ENCODE measurements at places on chromosomes 3 and 15.

DNA sequence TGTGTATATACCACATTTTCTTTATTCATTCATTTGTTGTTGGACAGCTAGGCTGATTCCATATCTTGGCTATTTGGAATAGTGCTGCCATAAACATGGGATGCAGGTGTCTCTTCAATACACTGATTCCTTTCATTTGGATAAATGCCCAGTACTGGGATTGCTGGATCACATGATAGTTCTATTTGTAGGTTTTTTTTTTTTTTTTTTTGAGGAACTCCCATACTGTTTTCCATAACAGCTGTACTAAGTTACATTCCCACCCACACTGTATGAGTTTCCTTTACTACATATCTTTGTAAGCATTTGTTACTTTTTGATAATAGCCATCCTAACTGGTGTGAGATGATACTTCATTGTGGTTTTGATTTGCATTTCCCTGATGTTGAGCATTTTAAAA, 437.7 kb downstream of the DIPK2A start:
- no peak for DNase-seq

DNA sequence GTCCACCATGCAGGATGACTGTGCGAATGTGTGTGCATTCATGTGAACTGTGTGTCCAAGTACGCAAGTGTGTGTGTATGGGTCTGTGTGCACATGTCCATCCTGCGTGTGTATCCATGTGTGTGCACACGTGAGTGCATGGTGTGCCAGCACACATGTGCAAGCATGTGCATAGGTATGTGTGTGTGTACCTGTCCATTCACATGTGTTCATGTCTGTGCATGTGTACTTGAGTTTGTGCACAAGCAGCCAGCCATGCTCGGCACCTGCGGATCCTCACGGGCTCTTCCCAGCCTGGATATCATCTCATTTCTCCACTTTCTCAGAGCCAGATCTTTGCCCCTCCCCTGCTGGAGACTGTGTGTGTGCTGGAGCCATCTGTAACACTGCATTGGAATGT, 18.7 kb upstream of the PLXNA1 start:
- DNase-seq, result no peak

GRCh38 chr15:42069025-42069424, 25.3 kb downstream of the PLA2G4D start:
- DNase-seq, result no peak

GRCh38 chr15:39417366-39418134, 163.3 kb upstream of the THBS1 start:
- no peak for DNase-seq

- DNase-seq, result no peak
These were observed 44.8 kb downstream of the GATM start for GRCh38 chr15:45333550-45333949.

- DNase-seq, result no peak
These were observed 100.6 kb downstream of the OXNAD1 start for GRCh38 chr3:16365491-16366128.

DNA sequence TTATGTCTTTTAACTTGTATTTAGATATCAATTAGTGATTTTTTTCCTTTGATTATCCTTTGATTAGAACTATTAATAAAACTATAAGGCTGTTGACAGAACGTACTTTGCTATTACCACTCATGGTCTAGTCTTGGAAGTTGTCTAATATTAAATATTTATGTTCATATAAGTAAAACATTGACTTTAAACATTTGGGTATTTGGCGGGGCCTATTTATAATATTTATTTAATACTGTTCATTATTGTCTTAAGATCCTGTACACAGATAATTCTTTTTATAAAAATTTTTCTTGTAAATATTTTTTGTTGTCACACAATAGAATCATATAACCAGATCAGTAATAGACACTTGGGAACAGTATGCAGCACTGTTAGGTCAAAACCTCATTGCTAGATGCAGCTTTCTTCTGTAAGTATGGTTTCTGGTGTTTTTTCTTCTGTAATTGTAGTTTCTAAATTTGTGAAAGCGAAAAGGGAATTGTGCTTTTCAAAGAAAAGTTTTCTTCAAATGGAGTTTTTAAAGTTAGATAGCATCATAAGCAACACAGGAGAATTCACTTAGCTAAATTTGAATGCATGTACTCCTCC, 93.4 kb downstream of the FNDC3B start:
- DNase-seq, result no peak

- no peak for DNase-seq
These were observed 151.3 kb downstream of the ADAM10 start for GRCh38 chr15:58597943-58598828.

DNA sequence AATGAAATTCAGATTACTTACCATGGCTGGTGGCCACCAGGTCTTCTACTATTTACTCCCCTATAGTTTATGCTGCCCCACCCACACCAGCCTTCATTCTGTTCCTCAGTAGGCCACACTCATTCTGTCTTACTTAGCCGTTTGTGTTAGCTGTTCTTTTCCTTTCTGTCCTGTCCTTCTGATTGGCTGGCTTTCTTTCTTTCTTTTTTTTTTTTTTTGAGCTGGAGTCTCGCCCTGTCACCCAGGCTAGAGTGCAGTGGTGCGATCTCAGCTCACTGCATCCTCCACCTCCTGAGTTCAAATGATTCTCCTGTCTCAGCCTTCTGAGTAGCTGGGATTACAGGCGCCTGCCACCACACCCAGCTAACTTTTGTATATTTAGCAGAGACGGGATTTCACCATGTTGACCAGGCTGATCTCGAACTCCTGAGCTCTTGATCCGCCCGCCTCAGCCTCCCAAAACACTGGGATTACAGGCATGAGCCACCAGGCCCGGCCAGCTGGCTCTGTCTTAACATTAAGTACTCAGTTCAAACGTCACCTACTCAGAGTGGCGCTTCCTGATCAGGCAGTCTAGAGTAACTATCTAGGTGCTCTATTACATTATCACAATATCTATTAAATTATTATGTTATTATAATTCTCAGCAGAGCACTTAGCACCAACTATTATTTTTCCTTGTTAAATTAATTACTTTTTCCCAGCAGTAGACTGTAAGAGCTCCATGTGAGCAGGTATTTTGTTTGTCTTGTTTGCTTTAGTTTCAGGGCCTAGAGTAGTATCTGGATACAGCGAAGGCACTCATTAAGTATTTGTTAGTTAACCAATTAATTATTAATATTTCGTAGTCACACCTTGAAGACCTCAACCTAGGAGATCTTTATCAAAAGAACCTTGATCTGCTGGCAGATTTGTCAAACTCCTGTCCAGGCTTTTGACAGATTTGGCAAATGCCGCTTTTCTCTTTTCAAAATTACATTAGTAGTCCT, 6.4 kb downstream of the CMSS1 start:
- no peak for DNase-seq

GRCh38 chr3:185070491-185071286, 82.2 kb downstream of the C3orf70 start:
- DNase-seq, result peak; percentile 87

DNA sequence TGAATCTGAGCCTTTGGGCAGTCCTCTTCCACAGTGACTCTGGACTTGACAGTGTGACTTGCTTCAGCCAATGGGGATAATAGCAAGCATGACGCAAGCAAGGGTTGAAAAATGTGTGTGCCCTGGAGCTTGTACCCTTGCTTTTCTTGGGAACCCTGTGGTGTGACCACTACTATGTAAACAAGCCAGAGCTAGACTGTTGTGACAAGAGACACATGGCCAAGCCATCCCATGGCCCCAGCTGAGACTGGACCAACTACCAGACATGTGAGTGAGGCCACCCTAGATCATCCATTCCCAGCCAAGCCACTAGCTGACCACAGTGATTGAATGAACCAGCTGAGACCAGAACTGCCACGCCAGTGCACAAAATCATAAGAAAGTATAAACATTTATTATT, 11.8 kb downstream of the MYO1E start:
- no peak for DNase-seq

GRCh38 chr15:66834881-66835878, 133.1 kb downstream of the SMAD6 start:
- peak; percentile 34 for DNase-seq

- no peak for DNase-seq
These were observed 12.1 kb downstream of the NR2C2 start for GRCh38 chr3:14959359-14959943.

DNA sequence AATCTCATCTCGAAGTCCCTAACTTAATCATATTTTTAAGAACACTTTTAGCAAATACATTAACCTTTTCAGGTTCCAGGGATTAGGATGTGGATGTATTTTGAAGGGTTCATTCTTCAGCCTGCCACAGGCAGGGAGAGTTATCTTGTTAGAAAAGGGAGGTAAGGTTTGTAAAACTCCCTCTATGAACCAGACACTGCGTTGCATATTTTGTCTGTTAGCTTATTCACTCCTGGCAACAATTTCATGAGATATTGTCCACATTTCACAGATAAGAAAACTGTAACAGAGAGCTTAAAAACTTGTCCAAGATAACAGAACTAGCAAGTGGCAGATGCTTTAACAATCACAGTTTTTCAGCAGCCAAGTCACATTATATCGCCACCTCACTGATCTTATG, 155.4 kb downstream of the DIPK2A start:
- DNase-seq, result no peak

GRCh38 chr15:93474728-93475127, 385.7 kb upstream of the RGMA start:
- no peak for DNase-seq

- DNase-seq, result no peak
These were observed 20.8 kb downstream of the FAM174B start for GRCh38 chr15:92634671-92635201.

DNA sequence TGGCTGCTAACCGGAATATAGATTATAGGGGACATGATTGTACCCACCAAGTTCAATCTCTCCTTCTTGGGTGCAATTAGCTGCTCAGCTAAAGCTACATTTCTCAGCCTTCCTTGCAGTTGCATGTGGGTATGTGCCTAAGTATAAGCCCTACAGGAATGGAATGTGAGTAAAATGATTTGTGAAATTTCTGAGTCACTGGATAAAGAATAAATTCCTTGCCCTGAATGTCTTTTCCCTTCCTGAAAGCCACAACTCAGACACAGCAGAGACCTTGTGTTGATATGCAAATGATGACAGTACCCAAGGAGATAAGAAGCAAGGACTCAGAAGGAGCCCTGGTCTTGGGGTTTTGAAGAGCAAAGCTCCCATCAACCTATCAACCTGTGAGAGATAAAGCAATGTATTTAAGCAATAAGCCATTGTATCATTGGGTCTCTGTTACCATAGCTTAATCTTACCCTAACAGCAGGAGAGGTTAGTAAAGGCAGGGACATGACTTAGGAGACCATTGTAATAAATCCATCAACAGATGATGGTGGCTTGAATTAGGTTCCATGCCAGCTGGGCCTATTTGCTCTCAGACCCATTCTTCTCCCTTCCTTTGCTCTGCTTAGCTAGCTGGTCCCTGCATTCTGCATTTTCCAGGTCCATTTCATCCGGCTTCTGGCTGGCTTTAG, 25.6 kb upstream of the ZNF280D start:
- no peak for DNase-seq

DNA sequence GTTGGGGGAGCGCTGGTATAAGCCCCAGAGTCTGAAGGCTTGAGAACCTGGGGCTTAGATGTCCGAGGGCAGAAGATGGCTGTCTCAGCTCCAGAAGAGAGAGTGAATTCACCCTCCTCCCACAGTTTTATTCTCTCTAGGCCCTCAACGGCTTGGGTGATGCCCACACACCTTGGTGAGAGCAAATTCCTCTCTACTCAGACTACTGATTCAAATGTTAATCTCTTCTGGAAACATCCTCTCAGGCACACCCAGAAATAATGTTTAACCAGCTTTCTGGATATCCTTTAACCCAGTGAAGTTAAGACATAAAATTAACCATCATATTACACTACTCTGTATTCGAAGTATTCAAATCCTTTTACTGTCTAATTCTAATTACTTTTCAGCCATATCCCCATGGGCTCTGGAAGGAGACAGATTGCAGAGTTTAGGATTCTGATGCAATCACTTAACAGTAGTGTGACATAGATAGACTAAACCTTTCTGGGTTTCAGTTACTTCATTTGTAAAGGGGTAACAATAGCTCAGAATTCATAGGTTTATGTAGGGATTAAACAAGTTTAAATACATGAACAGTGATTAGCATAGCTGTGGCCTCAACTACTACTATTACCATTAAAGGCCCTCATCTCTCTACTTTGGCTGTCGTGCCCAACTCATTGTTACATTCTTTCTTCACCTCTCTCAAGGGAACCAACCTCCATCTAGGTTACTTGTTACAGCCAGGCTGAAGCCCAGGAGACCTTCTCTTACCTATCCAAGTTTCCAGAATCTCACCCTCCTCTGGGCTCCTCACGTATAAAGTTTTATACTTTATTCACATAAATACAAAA, 25.7 kb upstream of the ANO10 start:
- DNase-seq, result no peak

GRCh38 chr15:101799665-101800064, 3.6 kb upstream of the OR4F6 start:
- DNase-seq, result no peak

- no peak for DNase-seq
These were observed 9.9 kb upstream of the ZBED2 start for GRCh38 chr3:111605018-111605417.

- no peak for DNase-seq
These were observed 9.6 kb downstream of the CLDND1 start for GRCh38 chr3:98513091-98513511.

- DNase-seq, result peak; percentile 37
These were observed 22.0 kb downstream of the COL6A6 start for GRCh38 chr3:130539005-130539404.

DNA sequence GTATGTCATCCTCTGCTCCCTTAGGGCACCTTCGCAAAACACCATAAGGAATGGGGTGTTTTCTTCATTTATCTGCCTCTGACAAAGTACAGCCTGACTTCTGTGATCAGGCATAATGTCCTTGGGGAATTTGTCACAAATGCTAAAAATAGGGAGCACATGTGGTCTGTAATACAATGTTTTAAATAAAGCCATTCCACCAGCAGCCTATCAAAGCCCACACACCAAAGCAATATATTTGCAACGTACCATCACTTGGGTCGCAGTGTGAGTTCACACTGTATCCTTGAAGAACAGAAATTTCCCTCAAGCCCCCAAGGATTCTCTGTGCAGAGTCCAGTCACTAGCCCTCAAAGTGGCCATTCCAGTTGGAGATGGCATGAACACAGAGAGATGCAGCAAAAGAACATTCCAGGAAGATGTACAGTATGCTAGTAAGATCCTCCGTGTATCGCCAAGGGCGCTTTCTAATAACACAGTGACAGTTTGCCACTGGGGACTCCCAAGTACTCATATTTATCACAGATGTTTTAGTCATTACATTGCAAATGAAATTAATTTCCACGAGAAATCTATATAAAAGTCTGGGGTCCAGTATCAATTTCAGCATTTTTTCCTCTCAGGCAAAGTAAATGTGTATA, 246.7 kb downstream of the MCTP2 start:
- DNase-seq, result no peak

GRCh38 chr15:73924171-73924921, 1.9 kb upstream of the LOXL1 start:
- DNase-seq, result no peak

DNA sequence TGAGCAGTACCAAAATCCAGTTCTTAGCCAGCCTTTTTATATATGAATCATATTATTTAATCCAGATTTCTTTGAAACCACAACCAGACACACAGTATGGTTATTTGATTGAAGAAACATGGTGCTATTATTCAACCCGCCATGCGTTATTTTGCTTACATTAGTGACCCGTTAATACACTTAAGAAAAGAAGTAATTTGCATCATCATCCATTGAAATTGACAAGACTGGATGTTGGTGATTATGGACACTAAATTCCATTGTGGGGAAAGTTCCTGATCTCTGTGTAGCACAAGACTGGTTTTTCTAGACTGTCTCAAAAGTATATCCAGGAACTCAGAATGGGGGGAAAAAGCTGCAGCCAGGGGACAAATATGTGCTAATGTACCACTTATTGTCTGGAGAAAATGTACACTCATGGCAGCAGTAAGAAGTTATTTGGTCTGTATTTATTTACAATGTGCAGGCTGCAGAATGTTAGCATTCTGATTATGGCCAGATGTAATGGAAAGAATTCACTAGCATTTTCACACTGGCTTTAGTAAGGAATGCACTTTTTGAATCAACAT, 80.3 kb downstream of the FILIP1L start:
- no peak for DNase-seq
